ENCODE measurements at places on chromosomes 3 and 15. TPM values are rescaled to one million over a fixed set of nuclear protein-coding genes. Genes with fewer than 3 reads are reported as not detected.

PATL2 gene
- total RNA-seq, result 2.1 TPM

FANCD2OS gene
- total RNA-seq, result not detected

QRICH1 gene
- 92.1 TPM for total RNA-seq

GRCh38 chr15:85615930-85616329 is 178.8 kb downstream of the KLHL25 start:
- peak; percentile 56 for DNase-seq

GRCh38 chr15:48966595-48967301 is 3.0 kb upstream of the SHC4 start:
- no peak for DNase-seq

Data from kidney (tissue), 22 donors.